NCI-H774 (cell line): ENCODE measurements at places on chromosomes 6 and 20.

DNA sequence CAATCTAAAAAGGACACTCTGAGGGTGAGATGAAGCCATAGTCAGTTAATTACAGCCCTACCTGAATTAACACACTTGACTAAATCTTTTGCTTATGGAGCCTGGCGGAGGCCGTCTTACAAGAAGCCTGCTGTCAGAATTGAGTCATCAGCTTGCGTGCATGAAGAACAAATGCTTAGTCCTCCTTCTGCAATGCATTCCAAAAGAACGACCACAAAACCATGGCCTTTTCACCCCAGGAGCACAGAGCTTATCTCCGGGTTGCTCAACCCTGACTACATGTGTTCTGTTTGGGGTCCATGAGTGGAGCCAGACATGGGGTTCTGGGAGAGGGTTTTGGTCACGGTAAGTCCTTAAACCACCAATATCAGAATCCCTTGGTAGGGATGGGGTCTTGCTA lies 318.1 kb downstream of the CLIC5 start:
- no peak for DNase-seq

- DNase-seq: no peak
Measured at GRCh38 chr6:39426073-39426456, 103.6 kb upstream of the KCNK16 start.

DNA sequence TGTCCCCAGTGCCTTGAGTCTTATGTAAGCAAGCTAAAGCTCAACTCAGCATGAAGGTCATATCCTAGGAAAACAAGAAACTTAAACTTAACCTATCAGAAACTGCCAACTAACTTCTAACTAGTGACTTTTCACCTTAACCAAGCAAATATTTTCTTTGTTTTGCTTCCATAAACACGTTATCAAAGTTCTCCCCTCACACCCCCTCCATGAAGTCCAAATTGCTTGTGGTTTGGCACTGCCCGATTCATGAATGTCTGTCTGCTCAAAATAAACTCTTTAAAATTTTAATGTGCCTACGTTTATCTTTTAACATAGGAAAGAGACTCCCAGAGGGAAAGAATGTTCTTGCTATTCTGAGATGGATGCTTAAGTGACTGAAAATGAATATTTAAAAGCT lies 34.9 kb downstream of the GSTA2 start:
- DNase-seq: no peak

DNA sequence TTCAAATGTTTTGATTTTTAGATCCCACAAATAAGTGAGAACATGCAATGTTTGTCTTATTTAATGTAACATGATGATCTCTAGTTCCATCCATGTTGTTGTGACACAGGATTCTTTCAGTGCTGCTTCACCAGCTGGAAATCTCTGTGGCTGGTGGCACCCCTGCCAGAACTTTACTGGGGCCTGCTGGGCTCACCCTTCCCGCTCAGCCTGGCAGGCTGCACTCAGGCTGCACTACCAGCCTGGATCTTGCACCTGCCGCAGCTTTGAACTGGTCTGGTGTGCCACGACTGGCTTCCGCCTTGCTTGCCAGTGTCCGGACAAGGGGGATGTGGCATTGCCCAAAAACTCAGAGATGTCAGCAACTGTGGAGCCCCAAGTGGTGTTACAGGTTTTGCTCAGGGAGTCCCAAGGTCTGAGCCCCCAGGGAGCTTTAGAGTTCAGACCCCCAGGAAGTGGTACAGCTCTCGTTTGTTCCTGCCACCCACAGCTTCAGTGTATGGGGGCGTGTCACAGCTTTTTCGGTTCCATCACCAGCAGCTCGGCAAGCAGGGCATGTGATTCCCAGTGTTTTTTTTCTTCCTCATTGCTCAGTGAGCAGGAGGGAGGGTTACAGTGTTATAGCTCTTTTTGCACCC lies 72.3 kb upstream of the SYNCRIP start:
- peak; percentile 20 for DNase-seq

DNA sequence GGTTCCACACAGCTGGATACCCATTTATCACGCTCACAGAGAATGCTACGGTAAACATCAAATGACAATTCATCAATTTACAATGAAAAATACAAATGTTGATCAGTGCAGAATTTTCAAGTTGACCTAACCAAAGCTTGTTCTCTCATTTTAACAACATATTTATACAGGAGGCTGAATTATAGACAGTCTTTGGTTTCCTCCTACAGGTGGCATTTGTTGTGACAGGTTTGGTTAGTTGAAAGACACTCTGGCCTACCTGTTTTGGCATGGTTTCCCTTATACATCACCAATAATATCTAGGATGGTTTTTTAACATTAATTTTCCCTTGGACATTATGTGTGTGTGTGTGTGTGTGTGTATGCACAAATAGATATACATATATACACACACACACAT lies 642.5 kb upstream of the MMS22L start:
- DNase-seq: no peak

DNA sequence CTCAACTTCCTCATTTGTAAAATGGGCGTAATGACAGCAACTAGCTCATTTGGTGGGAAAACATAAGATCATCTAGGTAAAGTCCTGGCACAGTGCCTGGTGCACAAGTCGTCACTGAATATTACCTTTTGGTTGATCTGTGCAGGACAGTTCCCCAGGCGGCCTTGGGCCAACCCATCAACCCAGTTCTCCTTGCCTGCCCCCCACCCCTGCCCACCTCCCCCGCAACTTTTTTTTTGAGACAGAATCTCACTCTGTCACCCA lies 99.2 kb downstream of the JPH2 start:
- DNase-seq: no peak

DNA sequence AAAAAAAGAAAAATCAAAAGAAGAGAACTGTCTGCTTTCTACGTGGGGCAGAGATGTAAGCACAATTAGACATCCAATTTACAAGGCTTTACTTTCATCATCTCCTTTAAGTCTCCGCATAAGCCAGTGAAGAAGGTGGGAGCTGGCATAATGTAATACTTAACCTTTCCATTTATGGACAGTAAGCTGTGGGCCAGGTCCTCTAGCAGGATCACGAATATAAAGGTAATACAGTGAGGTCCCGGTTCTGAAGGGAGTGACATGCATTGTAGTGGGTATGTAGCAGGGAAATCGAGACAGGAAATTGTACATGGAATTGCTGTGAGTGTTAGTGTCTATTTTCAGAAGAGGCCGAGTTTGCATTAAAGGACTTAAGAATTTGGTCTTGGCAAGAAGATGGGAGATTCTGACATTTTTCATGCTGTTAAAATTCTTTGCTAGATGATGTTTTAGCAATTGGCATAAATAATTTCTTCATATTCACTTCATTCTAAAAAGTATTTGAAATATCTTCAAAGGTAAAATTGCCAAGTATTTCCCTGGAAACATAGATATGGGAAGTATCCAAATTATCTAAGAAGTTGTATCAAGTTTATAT lies 20.4 kb upstream of the POPDC3 start:
- DNase-seq: no peak

GRCh38 chr6:2817903-2818443 lies 23.7 kb downstream of the SERPINB1 start:
- no peak for DNase-seq

- DNase-seq: no peak
Measured at GRCh38 chr6:160134779-160135547, 13.3 kb downstream of the SLC22A1 start.

DNA sequence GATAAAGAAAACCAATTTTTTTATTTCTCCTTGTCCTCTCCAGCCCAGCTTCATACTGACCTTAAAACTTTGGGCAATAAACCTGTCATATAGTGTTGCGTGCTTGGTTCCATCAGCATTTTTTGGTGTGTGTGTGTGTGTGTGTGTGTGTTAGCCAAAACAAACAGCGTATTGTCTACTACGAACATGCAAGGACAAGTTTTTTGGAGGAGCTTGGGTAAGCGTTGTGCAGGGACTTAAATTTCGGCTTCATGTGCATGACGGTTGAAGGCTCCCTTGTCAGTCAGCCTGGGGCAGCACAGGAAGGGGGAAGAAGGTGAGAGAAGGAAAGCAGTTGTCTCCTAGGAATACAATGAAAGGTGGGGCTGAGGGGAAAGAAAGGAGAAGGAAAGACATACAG lies 62.0 kb upstream of the PAX1 start:
- no peak for DNase-seq

GRCh38 chr6:163589387-163589786 lies 174.9 kb downstream of the QKI start:
- DNase-seq: no peak

DNA sequence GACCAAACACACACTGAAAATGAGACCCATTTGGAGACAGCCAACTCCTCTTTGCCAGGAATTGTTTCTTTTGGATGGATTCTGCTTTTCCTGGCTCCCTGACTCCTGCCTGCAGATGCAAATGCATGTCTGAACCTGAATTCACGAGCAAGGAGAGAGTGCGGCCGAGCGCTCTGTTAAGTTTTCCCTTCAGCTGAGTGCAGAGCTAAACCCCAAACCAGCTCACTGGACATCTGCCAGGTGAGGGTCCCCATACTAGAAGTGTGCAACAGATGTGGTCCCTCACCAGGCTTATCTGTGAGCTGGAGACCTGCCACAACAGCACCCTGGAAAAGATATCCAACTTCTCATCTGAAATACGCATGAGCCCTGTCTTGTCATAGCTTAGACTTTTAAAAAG lies 59.0 kb downstream of the CD164 start:
- no peak for DNase-seq

- peak; percentile 76 for DNase-seq
Measured at GRCh38 chr6:134379076-134379475, 61.2 kb upstream of the SGK1 start.

DNA sequence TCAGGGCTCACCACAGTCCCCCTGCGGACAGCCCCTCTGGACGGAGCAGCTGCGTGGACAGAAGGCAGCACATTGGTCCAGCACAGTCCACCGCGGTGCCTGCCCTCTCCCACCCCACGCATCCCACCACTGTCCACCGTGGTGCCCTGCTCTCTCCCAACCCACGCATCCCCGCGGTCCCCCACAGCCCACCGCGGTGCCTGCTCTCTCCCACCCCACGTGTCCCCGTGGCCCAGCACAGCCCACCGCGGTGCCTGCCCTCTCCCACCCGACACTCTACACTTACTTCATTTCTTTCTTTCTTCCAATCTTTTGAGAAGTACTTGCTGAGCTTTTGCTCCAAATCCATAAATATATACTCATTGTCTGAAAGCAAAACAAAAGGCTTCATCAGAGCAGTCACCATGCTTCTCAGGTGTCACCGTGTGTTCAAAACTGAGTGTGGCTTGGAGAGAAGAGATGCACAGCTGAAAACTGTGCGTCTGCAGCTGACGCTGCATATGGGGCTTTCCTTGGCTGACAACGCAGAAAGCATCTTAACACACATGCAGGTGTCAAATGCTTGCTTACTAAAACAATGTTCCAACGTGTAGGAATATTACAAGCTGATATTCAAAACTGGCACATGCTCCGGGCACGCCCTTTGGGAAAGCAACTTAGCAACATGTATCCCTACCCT lies 11.8 kb downstream of the FRMD1 start:
- DNase-seq: no peak

- DNase-seq: no peak
Measured at GRCh38 chr20:63119963-63120807, 95.7 kb downstream of the YTHDF1 start.

- DNase-seq: no peak
Measured at GRCh38 chr20:50710492-50711063, 19.2 kb upstream of the RIPOR3 start.

DNA sequence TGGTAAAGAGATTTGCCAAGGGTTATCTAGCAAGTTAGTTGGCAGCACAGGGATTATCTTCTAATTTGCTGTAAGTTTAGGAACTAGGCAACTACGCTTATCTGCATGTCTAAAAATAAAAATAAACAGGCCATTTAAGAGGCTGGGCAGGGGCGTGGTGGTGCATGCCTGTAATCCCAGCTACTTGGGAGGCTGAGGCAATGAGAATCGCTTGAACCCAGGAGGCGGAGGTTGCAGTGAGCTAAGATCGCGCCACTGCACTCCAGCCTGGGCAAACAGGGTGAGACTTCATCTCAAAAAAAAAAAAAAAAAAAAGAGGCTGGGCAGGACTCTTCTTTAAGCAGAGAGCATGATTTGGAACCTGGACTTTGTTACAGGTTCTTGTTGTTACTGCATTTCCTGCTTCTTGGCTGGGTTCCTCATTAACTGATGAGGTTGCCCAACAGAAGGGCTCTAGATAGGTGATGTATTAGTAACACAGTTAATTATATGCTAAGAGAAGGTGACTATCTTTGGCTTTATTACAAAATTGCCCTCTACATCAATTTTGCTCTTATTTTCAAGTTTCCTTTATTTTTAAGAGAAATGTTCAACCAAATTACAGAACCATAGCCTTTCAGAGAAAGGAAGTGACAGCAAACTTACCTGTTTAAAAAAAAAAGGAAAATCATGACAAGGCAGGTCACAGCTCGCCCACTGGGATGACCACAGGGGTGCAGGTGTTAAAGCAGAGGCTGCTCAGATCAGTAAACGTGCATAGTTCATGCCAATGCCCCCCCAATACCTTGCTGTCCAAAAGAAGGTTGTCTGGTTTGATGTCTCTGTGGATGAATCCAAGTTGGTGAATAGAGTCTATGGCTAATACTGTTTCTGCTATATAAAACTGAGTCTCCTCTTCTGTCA lies 32.5 kb downstream of the STK38 start:
- no peak for DNase-seq
